ENCODE measurements at places on chromosomes 5 and 9.
A peak's percentile ranks its signal among the peaks of the same experiment; 100 is the strongest.

- DNase-seq = no peak
These were observed 98.9 kb upstream of the FCN2 start for GRCh38 chr9:134781591-134782302.

DNA sequence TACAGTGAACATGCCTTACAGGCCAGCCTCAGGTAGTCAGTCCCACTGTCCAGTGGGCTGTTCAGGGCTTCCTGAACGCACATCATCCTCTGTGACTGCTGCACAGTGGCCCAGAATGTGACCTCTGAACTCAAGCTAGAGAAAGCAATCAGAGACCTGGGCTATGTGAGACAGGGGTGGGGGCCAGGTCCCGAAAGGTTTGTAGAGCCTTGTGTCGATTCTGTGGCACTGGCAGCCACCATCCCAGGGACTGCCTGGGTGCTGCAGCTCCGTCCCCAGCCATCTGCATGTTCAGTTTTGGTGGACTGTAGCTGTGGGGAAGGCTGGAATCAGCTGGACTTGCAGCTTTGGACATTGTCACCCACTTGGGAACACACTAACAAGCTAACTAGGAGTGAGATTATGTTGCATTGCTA is 47.7 kb downstream of the MVB12B start:
- DNase-seq = no peak

GRCh38 chr5:140342896-140343295 is 3.5 kb downstream of the HBEGF start:
- peak; percentile 64 for DNase-seq

- no peak for DNase-seq
These were observed 182.3 kb upstream of the EFNA5 start for GRCh38 chr5:107853031-107853430.

GRCh38 chr5:82792096-82792495 is 285.1 kb downstream of the TMEM167A start:
- no peak for DNase-seq

GRCh38 chr5:142915813-142916424 is 145.7 kb downstream of the ARHGAP26 start:
- DNase-seq = peak; percentile 47

DNA sequence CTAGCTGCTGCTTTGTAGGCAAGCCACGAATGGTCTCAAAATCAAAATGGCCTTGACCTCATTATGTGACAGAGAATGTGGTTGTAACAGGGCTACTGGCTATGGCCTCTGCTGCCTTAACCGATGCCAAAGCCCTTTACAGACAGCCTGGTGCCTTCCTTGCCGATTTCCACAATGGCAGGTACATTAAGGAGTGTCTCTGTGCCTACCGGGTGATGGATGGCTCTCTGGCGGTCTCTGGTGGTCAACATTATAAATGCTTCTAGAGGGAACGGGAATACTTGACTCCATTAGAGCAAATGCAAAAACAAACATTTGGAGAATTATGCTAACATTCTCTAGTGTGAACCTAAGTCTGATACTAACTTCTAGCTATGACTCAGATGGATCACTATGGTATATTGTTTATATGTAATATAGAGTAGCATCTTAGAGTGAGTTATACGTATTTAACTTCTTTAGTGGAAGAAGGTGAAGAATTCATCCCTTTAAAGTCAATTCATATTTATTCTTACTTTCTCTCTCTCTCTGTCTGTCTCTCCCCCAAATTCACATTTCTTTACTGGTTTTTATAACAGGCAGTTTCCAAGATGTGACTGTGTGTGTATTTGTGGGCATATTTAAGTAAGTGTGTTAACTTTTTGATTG is 52.5 kb downstream of the RPS23 start:
- DNase-seq = peak; percentile 51

GRCh38 chr9:123834889-123835562 is 94.9 kb downstream of the DENND1A start:
- DNase-seq = peak; percentile 50

DNA sequence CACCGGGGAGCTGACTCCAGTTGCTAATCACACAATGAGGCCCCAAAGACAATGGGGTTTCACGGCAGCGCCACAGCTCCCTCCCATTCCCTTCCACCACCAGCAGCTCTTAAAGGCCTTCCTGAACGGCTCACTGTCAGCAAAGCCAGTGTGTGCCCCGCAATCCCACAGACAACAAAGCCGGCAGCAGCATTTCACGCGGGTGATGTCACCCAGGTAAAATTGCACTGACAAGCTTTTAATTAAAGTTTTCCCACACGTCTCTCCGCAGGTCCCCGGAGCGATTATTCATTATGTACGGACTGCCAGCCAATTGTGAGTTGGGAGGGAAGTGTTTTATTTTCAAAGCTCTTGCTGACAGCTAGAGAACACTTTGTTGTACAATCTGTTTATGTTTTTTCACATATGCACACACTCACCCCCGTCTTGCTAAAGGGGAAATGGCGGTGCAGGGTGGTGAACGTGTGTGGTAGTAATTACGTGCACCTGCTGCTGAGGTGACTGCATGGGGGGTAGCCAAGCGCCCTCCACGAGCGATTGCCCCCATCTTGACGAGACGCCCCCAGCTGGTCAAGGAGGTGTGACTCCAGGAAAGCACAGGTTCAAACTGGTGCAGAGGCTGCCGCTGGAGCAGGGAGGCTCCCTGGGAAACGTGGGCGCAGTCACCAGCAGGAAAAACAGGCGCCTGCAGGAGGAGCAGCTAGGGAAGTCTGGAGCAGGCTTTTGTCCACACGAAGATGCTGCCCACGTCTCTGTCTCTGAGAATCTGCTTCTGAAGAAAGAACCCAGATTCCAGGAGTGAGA is 65.0 kb downstream of the IRX2 start:
- no peak for DNase-seq

- no peak for DNase-seq
These were observed 114.8 kb upstream of the COL5A1 start for GRCh38 chr9:134526584-134527477.

GRCh38 chr9:72509635-72510034 is 11.8 kb upstream of the TMC1 start:
- peak; percentile 56 for DNase-seq

- no peak for DNase-seq
These were observed 7.9 kb downstream of the GABRP start for GRCh38 chr5:170791325-170791954.

DNA sequence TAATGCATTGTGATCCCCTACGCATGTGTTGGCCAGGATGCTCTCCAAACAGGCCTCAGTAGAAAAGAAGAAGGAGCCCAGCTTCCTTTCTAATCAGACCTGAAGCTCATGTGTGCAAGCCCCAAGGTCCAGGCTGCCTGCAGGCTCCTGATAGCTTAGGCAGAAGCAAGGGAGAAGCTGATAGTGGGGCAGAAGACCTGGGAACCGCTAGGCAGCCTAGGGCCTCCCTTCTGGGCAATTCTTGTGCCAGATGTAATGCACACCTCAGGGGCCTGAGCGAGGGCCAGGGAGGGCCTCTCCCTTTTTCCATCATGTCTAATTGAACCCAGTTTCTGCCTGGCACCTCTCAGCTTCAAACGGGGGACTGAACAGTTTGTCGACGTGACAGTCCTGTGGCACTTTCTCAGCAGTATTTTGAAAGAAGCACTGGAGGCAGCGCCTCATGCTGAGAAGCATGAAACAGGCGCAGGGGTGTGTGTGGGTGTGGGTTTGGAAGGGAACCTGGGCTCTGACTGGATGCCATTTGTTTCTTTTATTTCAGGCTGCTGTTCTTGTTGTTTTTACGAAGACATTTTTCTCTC is 212.8 kb downstream of the PIK3R1 start:
- no peak for DNase-seq

GRCh38 chr5:52787600-52788504 is at the start of the genes ITGA1 and PELO:
Gene ITGA1, plus strand, starts transcription at chr5:52787916. Its CDS starts 438 bp downstream, at chr5:52788354.
Gene PELO, plus strand, starts transcription at chr5:52787916. Its CDS starts 12,479 bp downstream, at chr5:52800395.
- DNase-seq = peak; percentile 35

DNA sequence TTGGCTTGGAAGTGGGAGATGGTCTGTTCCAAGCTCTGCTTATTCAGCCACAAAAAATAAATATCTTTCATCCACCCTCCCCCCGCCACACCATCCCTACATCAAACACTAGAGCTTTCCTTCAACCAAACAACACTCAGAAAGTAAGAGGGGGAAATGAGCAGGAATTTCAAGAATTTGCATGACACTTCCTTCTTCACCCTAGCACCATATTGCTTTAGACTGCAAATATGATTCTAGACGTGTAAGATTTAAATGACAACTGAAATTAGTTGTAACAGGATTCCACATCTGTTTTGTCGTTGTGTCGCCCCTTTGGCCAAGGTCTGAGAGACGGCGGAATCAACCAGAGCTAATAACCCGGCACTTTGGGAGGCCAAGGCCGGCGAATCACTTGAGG is 88.5 kb downstream of the NDFIP1 start:
- no peak for DNase-seq

- no peak for DNase-seq
These were observed 40.7 kb downstream of the MAPK9 start for GRCh38 chr5:180251141-180251540.

GRCh38 chr5:9361835-9362234 is 184.0 kb downstream of the SEMA5A start:
- peak; percentile 2 for DNase-seq

DNA sequence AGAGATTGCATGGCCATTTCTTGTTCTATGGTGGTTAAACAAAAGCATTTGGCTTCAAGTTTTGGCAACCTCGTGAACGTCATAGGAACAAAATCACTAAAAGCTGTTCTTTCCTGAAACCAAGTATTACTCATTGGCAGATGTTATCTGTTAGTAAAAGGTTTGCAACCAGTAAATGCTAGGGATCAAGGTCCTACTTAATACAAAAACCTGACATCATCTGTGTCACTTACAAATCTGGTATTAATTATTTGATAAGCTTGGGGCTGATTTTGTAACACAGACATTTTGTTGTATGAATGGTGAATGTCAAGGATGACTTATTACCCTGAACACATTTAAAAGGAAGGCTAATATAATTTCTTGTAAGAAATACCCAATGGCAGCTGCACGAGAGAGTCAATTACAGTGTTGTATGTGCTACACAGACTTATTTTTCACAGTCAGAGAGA is 486.4 kb upstream of the ZNF608 start:
- no peak for DNase-seq

DNA sequence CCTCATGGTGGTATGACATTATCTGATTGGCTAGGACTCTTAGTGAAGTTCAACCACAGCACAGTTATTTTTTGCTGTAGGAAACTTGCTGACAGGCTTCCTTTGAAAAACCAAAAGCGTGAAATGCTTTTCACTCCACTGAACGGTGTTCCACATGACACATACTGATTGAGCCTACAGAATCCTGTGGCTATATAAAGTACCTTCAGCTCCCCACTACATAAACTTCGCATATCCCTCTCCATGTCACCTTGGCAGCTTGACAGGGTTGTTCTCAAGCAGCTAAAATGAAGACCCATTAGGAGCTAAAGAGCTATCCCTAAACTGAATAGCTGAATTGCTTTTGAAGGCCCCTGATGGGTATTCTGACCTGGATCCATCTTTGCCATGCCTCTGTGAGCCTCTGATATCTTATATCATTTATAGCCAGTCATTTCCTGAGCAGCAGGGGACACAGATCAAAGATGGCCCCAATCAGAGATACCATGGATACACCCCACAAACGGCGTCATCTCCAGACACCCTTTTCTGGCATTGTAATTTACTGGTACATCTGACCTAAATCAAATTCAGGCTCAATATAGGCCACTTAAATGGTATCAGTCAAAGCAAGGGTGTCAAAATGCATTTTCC is 91.5 kb downstream of the APBA1 start:
- DNase-seq = no peak

GRCh38 chr5:150587016-150587415 is 53.4 kb upstream of the SYNPO start:
- DNase-seq = no peak

DNA sequence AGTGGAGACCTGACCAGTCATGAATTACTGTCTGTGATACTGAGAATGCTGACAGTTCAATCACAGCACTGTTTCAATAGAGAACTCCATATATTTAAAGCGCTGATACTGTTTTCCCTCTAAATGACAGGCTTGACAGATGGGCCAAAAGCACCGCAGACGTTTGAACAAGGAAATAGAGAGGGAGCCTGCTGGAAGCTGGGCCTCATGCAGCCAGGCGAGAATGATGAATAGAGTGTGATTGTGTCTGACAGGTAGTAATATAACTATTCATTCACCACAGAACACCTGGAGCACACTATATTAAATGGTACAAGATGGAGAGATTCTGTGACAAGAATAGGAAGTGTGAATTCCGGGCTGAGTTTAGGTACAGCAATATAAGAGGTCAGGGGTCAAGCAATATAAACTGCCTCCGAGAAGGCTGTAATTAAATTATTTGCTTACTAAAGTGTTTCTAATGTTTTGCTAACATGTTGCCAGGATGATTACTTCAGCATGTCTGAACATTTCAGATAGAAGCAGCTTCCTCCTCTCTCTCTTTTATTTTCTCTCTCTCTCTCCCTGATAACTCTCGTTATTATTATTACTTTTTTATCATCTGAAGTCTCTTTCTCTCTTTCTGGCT is 297.7 kb downstream of the CSNK1G3 start:
- DNase-seq = no peak

GRCh38 chr9:74728176-74728575 is 159.5 kb downstream of the TRPM6 start:
- DNase-seq = no peak

GRCh38 chr5:15020736-15021135 is 149.2 kb upstream of the ANKH start:
- DNase-seq = no peak

DNA sequence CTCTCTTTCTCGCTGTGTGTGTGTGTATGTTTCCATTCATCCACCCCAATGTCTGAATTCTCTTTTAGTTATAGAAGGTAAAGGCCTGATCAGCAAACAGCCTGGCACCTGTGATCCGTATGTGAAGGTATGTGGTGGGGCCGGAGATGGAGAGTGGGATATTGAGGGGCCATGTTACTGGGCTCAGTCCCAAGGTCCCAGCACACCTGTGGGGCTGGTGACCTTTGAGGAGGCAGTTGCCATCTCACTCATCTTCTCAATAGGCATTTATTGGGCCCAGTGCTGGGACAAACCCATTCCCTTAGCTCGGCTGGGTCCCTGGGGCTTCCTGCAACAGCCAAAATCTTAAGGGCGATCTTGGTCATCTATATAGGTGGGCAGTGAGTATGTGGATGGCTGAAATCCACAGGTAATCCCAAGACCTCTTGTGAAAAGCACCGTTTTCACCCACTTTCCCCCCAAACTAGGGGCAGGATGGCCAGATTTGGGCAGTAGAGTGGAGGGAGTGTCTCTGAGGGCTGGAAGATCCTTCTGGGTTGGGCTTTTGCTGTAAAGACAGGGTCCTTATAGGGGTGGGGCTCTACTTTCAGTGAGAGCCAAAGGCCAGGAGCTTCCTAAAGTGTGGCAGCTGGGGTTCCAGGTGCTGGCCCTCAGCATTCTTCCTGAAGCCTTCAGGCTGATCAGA is 19.6 kb downstream of the RGS3 start:
- DNase-seq = no peak

DNA sequence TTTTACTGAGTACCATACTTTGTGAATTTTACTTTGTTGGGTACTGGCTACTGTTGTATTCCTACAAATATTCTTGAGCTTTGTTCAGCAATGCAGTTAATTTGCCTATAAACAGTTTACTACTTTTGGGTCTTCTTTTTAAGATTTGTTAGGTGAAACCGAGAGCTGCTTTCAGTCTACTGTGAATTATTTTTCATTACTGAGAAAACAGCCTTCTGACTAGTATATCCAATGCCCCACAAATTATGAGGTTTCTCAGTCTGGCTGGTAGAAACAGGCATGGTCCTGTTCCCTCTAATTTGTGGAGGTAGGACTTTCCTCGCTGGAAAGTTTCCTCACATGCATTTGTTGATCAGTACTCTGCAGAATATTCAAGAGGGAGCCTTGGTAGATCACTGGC is 392.0 kb downstream of the ZSWIM6 start:
- no peak for DNase-seq

GRCh38 chr5:170100066-170100943 is 5.4 kb upstream of the FOXI1 start:
- DNase-seq = peak; percentile 71

GRCh38 chr5:112697322-112697721 is 40.4 kb upstream of the APC start:
- no peak for DNase-seq
